ENCODE measurements at places on chromosomes 12 and 14.
A peak's percentile ranks its signal among the peaks of the same experiment; 100 is the strongest.

DNA sequence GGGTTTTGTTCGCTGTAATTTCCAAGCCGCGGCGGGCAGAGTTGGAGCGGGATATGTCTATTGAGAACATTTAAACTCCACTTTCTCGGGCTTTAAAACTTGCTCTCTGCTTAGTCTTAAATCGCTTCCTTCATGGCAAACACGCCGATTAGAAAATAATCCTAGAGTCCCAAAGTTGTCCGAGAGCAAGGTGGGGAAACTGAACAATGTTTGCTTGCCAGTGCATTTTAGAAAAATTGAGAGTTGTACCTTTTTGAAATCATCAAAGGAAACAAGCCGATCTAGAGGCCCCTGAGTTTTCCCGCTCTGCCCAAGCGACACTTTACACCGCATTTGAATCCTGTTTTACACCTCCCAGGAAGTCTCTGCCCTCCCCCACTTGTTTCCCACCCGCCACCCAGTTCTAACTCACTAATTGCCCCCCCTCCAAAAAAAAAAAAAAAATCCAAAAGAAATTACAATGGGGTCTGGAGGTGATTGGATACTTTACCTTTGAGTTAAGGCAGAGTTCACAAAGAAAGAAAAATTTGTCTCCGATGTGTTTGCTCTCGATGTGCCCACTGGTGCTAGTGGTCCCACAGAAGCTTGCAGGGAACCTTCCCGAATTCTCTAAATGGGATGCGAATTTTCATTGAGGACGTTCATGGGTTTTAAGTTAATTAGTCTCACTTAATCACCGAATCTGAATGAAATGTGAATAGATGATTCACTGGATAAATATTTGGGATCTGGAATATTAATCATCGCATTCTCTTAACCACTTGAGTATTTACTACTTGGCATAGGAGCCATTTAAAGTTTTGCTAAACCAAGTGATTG lies 2.3 kb downstream of the HMGA2 start:
- no peak for DNase-seq

GRCh38 chr14:105043641-105044040 lies 21.6 kb downstream of the GPR132 start:
- DNase-seq: no peak

DNA sequence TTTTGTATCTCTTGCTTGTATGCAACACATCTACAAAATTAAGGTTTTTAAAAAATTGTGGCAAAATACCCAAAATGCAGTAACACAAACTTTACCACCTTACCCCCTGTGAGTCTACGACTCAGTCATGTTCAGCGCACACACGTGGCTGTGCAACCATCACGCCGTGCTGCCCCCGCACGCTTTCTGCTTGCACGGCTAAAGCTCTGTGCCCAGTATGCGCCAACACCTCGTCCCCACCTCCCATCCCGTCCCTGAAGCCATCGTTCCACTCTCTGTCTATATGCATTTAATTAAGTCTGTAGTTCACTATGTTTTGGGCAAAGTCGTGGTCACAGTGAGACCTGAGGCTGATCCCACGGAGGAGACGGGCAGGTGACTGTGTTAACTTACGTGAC lies 36.4 kb downstream of the FZD10 start:
- no peak for DNase-seq

GRCh38 chr12:54411391-54412241 lies 7.5 kb downstream of the ITGA5 start:
- DNase-seq: peak; percentile 42

- DNase-seq: no peak
Measured at GRCh38 chr14:37093364-37093763, 79.0 kb downstream of the SLC25A21 start.

DNA sequence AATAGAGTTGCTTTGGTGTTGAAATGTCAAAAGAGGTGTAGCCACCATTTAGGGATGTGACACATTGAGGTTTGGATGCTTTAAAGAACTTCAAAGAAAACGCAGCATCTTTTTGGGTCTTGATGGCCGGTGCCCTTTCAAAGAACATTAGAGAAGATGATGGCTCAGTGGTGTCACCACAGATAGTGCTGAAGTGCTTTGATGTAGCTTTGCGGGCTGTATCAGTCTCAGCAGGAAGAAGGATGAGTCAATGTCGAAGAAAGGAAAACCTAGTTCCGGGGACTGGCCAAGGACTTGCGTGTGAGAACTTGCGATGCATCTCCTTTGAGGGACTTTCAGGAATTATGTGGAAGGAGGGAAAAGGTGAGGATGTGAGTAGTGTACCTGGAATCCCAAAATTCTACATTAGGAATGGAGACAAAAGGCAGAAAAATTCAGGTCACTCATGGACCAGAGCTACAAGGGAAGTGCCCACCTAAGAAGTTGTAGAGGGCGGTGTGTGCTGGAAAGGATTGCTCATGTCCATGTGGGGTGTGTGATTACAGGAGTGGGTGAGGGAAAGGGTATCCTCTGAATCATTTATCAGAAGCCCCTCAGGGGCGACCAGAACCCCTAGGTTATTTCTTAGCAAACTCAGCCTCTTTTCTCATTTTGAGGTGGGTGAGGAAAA lies 39.7 kb upstream of the GZMB start:
- peak; percentile 66 for DNase-seq

GRCh38 chr12:55720894-55721444 lies 776 bp downstream of the RDH5 start:
- DNase-seq: no peak

- DNase-seq: no peak
Measured at GRCh38 chr12:124301084-124301654, 6.3 kb downstream of the RFLNA start.

GRCh38 chr12:47343684-47344567 lies 264.2 kb upstream of the AMIGO2 start:
- no peak for DNase-seq

DNA sequence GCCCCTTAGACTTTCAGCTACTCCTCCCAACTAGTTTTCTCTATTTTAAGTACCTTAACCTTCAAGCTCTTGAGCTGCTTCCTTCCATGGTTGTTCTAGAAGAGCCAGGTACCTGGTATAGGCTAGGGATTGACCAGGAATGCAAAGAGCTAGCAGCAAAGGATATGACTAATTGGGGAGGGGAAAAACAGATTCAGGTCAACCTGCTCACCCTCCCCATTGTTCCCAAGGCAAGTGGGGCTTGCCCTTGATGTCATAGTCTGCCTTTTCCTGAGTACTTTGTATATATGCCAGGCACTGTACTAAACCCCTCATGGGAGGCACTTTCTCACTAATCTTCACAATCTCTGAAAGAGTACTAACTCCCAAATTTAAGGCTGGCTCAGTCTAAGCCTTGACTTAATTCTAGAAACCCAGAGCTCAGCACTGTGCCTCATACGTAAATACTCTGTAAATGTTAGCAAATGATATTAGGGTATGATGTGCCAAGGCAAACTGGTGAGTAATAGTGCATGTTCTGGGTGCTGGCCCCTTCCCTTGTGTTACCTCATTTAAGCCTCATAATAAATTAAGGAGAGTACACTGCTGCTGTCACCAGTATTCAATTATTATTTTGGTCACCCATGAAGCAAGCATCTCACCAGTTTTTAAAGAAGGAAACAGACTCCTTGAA lies 42.2 kb downstream of the SUDS3 start:
- DNase-seq: no peak

Data from stimulated activated CD8-positive, alpha-beta memory T cell treated with anti-CD3 and anti-CD28 coated beads, Interleukin-15, amount 100 ng/mL, for 48 hours (primary cell).